Muscle of leg (tissue), 16 donors: ENCODE measurements at places on chromosomes 6 and 20. TPM values are rescaled to one million over a fixed set of nuclear protein-coding genes. Genes with fewer than 3 reads are reported as not detected.

The SPATS1 gene
- not detected for polyA plus RNA-seq

The ZC3H12D gene
- polyA plus RNA-seq, result 0.35 TPM

The GSTA2 gene
- polyA plus RNA-seq, result 1.3 TPM

The BTNL2 gene
- polyA plus RNA-seq, result 0.14 TPM

The PKIB gene
- 0.71 TPM for polyA plus RNA-seq

The AKIRIN2 gene
- polyA plus RNA-seq, result 47.9 TPM

The KCNK5 gene
- polyA plus RNA-seq, result 1.7 TPM

The RIMS1 gene
- 0.40 TPM for polyA plus RNA-seq

The HDGFL1 gene
- not detected for polyA plus RNA-seq

The OVOL2 gene
- not detected for polyA plus RNA-seq

The SSTR4 gene
- polyA plus RNA-seq, result 0.12 TPM

The ARMC12 gene
- polyA plus RNA-seq, result 1.2 TPM

The EDN1 gene
- 2.7 TPM for polyA plus RNA-seq

The IBTK gene
- 35.8 TPM for polyA plus RNA-seq

The TOP1 gene
- polyA plus RNA-seq, result 71.6 TPM
